ENCODE measurements at places on chromosomes 16 and 17. TPM values are rescaled to one million over a fixed set of nuclear protein-coding genes. Genes with fewer than 3 reads are reported as not detected.

GRIN2A gene
- 1.4 TPM for total RNA-seq

DNA sequence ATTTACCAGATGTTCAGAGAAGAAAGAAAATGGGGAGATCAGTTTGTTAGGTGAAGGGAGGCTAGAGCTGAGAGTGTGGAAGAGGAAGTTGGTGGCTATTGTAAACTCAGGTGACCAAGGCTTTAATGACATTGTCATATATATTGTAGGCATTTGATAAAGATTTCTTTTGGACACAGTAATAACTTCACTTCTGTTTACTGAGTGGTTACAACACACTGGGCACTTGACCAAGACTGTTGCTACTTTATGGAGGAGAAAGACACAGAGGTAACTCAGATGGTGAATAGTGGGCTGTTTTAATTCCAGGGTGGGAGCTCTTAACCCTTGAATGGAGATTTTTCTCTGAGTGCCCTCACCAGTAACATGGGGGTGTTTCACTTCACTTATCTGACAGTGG, 46.0 kb downstream of the TNRC6A start:
- no peaks in the 10 kb centered on the region for H3K27me3 ChIP-seq
- DNase-seq = no peak
- peak overlapping the region; percentile 63 for H3K27ac ChIP-seq
- H3K4me1 ChIP-seq = peaks cover 56% of the 10 kb centered on the region
- no peak overlapping the region for H3K4me3 ChIP-seq

- H3K4me3 ChIP-seq = no peak overlapping the region
- no peaks in the 10 kb centered on the region for H3K4me1 ChIP-seq
- DNase-seq = no peak
- H3K36me3 ChIP-seq = no peaks in the 10 kb centered on the region
- H3K27ac ChIP-seq = no peak overlapping the region
Observed at GRCh38 chr17:28491286-28491685, 14.9 kb upstream of the FOXN1 start.

SULT1A2 gene
- total RNA-seq = 0.39 TPM

EVI2B gene
- total RNA-seq = 0.81 TPM

DNA sequence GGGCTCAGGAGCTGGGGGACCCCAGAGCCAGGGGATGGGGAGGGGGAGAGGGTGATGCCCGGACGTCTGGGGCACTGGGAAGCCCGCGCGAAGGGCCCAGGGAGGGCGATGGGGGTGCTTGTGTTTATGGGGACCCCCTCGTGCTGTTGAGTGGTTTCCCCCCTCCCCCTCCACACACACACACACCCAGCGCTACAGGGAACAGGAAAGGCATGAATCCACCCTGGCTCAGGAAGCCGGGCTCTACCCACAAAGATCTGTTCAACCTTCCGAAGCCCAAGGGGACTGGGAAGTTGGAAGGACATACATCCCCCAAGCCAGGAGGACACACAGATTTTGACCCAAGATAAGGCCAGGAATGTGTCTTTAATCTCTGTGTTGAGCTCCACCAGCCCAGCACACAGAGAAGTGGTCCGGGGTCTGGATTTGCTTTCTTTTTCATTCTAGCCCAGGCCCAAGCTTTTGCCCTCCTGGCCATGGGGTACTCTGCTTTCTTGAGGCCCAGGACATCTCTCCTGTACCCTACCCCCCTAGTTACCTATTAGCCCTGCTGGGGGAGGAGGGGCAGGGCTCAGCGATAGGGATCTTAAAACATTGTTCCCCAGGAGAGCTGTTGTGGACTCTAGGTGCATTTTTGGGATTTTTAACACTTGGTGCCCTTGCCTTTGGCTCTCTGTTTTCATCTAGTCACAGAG, 1.2 kb downstream of the UBALD2 start:
- peak overlapping the region; percentile 92 for H3K4me3 ChIP-seq
- H3K27ac ChIP-seq = peak overlapping the region; percentile 98
- H3K4me1 ChIP-seq = peaks cover 38% of the 10 kb centered on the region
- no peaks in the 10 kb centered on the region for H3K27me3 ChIP-seq
- H3K36me3 ChIP-seq = peaks cover 17% of the 10 kb centered on the region

SUZ12 gene
- total RNA-seq = 13.4 TPM

CD68 gene
- total RNA-seq = 22.5 TPM

GRCh38 chr17:8946476-8946875, 19.0 kb downstream of the PIK3R5 start:
- DNase-seq = no peak
- H3K36me3 ChIP-seq = no peaks in the 10 kb centered on the region
- H3K27ac ChIP-seq = no peak overlapping the region
- H3K27me3 ChIP-seq = peaks cover 5% of the 10 kb centered on the region

- H3K36me3 ChIP-seq = no peaks in the 10 kb centered on the region
- H3K27me3 ChIP-seq = no peaks in the 10 kb centered on the region
Observed at GRCh38 chr17:72187556-72187955, 66.7 kb downstream of the SOX9 start.

PRR29 gene
- 0.38 TPM for total RNA-seq

TRAF7 gene
- total RNA-seq = 23.1 TPM

DNA sequence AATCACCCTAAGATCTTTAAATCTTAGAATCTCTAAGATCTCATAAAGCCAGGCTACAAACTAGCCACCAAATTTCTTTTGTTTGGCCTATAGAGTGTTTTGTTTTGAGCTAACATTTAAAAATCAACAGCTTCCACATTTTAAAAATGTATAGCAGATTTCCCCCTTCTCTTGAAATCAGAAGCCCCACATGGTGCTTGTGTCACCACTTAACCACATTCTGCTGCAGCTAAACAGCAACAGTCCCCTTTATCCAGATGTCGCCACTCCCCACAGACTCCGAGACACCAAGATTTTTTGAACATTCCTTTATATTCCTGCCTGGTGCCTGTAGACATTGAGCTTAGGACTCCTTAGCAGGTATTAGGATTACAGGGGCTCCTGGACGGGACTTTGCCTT, 16.0 kb downstream of the GUCY2D start:
- no peak for DNase-seq
- H3K4me1 ChIP-seq = peaks cover 4% of the 10 kb centered on the region
- H3K36me3 ChIP-seq = no peaks in the 10 kb centered on the region
- H3K27ac ChIP-seq = no peak overlapping the region
- no peaks in the 10 kb centered on the region for H3K27me3 ChIP-seq

- no peak overlapping the region for H3K4me3 ChIP-seq
- no peak overlapping the region for H3K27ac ChIP-seq
- no peak for DNase-seq
- no peaks in the 10 kb centered on the region for H3K36me3 ChIP-seq
Observed at GRCh38 chr16:20053336-20053735, 20.4 kb downstream of the GPR139 start.

SCNN1G gene
- 0.08 TPM for total RNA-seq

GRCh38 chr16:88356124-88356726, 26.5 kb upstream of the ZNF469 start:
- H3K4me1 ChIP-seq = no peaks in the 10 kb centered on the region
- DNase-seq = no peak
- H3K27ac ChIP-seq = no peak overlapping the region
- H3K27me3 ChIP-seq = no peaks in the 10 kb centered on the region
- no peak overlapping the region for H3K4me3 ChIP-seq

SLC6A2 gene
- not detected for total RNA-seq

GRCh38 chr16:70728150-70728549, 42.3 kb upstream of the MTSS2 start:
- no peak overlapping the region for H3K4me3 ChIP-seq
- H3K27me3 ChIP-seq = no peaks in the 10 kb centered on the region
- peaks cover 44% of the 10 kb centered on the region for H3K36me3 ChIP-seq
- no peak overlapping the region for H3K27ac ChIP-seq

DNA sequence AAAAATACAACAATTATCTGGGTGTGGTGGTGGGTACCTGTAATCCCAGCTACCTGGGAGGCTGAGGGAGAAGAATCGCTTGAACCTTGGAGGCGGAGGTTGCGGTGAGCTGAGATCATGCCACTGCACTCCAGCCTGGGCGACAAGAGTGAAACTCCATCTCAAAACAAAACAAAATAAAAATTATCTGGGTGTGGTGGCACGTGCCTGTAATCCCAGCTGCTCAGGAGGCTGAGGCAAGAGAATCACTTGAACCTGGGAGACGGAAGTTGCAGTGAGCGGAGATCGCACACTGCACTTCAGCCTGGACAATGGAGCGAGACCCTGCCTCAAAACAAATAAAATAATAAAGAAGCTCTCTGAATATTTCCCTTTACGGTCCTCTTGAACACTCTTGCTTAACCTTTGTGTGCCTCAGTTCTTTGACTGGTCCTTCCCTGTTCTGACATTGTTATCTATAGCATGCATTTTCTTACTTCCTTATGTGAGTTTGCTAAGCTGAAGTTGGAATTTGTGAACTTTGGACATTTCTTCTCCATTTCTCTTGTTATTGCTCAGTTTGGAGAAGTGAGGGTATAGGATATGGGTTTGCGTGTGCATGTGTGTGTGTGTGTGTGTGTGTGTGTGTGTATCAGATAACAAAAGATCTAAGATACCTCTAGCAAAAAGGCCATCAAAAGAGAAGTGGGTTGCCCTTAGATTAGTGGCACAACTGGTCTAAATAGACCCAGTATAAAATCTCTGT, 29.7 kb upstream of the WSB1 start:
- no peak overlapping the region for H3K4me3 ChIP-seq
- H3K27ac ChIP-seq = no peak overlapping the region
- H3K4me1 ChIP-seq = no peaks in the 10 kb centered on the region

DNA sequence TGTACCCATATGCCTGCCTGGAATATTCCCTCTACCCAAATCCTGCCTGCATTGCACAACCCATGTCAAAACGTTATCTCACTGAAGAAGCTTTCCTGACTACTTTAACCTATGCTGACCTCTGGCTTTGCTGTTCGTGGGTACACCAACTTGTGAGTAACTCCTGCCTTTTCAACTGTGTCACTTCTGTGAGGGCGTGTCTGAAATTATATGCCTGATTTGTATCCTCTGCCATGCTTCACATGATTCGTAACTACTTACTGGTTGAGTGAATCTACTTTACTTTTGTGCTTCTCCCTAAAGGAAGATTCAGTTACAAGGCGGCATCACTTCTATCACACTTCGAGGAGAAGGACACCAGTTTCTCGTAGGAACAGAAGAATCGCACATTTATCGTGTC, 33.3 kb upstream of the USP43 start:
- H3K27ac ChIP-seq = no peak overlapping the region
- DNase-seq = no peak
- no peaks in the 10 kb centered on the region for H3K36me3 ChIP-seq
- peaks cover 7% of the 10 kb centered on the region for H3K27me3 ChIP-seq
- H3K4me3 ChIP-seq = no peak overlapping the region
- no peaks in the 10 kb centered on the region for H3K4me1 ChIP-seq

KRT15 gene
- total RNA-seq = not detected

GRCh38 chr17:6800422-6801027, 24.5 kb downstream of the FBXO39 start:
- no peaks in the 10 kb centered on the region for H3K4me1 ChIP-seq
- no peak overlapping the region for H3K4me3 ChIP-seq
- no peaks in the 10 kb centered on the region for H3K36me3 ChIP-seq
- no peak overlapping the region for H3K27ac ChIP-seq

GRCh38 chr17:45942284-45942683, 47.9 kb downstream of the MAPT start:
- peak; percentile 93 for DNase-seq
- H3K27ac ChIP-seq = peak overlapping the region; percentile 76
- H3K36me3 ChIP-seq = no peaks in the 10 kb centered on the region
- H3K4me1 ChIP-seq = peaks cover 10% of the 10 kb centered on the region

DNA sequence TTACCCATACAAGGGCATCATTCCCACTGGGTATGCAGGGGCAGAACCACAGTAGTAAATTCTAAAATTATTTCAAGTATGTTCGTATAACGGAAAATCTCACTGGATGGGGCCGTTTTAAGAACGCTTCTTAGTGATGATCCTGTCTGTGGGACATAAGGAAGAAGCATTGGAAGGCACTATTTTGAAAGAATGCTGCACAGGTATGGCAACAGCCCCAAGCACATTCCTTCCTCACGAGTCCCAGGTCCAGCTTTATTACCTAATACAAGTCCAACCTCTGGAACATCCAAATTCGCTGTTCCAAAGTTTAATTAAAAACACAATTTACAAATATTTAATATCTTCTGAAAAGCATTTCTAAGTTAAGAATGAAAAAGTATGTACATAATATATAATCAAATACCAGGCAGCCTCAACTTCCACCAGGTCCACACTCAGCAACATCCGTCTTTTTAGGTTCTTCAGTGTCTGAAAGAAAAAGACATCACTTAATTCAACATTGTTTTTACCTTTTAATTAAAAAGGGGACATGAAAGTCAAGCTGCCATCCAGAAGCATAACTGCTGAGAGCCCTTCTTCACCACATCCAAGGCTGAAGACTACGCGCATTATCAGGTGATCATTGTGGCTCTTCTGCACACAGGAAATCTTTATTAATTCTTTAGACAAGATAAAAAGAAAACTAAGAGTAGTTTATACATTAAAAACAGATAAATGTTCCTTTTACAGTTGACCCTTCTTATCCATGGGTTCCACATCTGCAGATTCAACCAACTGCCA, 49.8 kb downstream of the BRD7 start:
- H3K27me3 ChIP-seq = no peaks in the 10 kb centered on the region
- H3K4me1 ChIP-seq = peaks cover 2% of the 10 kb centered on the region

- H3K36me3 ChIP-seq = peaks cover 32% of the 10 kb centered on the region
- no peaks in the 10 kb centered on the region for H3K27me3 ChIP-seq
- H3K4me3 ChIP-seq = peak overlapping the region; percentile 100
- peak; percentile 50 for DNase-seq
- no peaks in the 10 kb centered on the region for H3K4me1 ChIP-seq
Observed at GRCh38 chr16:71883168-71883848, 674 bp downstream of the ZNF821 start.

EVPL gene
- 0.12 TPM for total RNA-seq

ITGAD gene
- not detected for total RNA-seq

GRCh38 chr17:63140255-63140654, 174.2 kb downstream of the TANC2 start:
- H3K36me3 ChIP-seq = no peaks in the 10 kb centered on the region
- no peaks in the 10 kb centered on the region for H3K4me1 ChIP-seq
- H3K27me3 ChIP-seq = no peaks in the 10 kb centered on the region
- H3K4me3 ChIP-seq = no peak overlapping the region
- DNase-seq = no peak

DNA sequence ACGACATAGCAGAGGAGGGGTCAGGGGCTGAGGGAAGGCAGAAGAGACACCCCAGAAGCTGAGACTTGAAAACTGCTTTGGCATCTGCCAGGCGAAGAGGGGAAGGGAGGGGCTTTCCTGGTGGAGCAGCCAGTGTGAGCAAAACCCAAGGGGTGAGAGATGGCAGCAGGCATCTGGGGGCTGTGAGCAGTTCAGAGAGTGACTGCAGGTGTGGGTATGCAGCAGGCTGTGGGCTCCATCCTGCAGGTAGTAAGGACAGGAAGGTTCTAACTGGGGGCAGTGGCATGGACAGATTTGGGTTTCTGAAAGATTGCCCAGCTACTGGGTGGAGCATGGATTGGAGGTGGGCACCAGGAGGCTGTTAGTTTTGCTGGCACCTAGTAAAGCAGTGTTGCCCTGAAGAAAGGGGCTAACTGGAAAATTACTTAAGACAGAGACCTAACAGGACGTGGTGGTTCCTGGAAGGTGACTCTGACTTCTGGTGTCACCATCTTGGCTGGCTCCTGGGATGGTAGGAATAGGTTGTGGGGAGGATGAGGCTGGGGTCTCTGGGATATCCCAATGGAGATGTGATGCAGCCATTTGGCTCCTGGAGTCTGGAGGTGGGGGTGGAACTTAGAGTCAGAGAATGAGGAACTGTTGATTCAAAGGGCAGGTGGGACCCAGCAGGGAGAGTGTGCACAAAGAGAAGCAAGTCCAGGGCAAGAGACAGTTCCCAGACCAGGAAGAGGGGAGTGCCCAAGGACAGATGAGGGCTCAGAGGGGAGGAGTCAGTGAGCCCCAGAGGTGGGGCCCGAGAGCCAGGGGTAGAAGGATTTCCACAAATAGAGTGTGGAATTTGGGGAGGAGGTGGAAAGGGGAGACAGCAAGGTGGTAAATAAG, 11.2 kb downstream of the BCL7C start:
- no peaks in the 10 kb centered on the region for H3K4me1 ChIP-seq
- no peak for DNase-seq
- H3K36me3 ChIP-seq = peaks cover 56% of the 10 kb centered on the region
